IPS DF 6.9 (cell line): ENCODE measurements at places on chromosomes 5 and 9.

DNA sequence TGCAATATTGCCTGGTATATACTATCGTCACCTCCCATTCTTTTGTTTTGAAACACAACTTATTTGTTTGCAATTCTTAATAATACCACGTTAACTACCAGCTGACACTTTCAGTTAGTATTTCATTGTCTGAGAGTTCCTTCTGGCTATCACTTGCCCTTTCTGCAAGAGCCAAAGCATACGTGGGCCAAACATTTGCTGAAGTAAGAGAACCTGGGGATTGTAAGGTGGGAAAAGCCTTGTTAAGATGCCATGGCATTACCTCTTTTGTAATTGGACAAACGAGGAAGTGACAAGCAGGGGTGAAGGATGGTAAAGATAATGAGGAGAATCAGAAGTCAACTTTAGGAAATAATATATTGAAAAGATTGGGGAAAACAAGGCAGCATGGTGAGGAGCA, 47.7 kb downstream of the FYB1 start:
- no peaks in the 10 kb centered on the region for H3K4me1 ChIP-seq
- H3K27ac ChIP-seq: no peak overlapping the region
- H3K36me3 ChIP-seq: no peaks in the 10 kb centered on the region
- H3K4me3 ChIP-seq: no peak overlapping the region
- no peaks in the 10 kb centered on the region for H3K27me3 ChIP-seq

DNA sequence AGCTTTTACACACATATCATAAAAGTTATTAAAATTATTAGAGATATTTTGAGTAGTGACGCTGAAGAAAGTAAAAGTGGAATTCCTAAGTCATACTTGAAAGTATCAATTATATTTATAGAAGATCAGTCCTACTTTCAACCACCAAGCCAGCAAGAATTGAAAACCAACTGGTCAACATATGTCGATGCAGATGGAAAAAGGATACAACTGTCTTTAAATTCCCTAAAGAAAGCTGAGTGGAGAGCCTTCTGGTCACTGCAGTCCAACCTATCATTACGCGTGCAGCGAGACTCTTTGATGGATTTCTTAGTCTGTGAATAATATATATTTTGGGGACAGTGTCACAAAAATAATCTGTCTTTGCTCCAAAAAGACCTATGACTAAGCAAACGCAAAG, 15.3 kb downstream of the MEF2C start:
- H3K4me1 ChIP-seq: no peaks in the 10 kb centered on the region
- H3K4me3 ChIP-seq: no peak overlapping the region
- DNase-seq: no peak
- H3K36me3 ChIP-seq: no peaks in the 10 kb centered on the region
- no peaks in the 10 kb centered on the region for H3K27me3 ChIP-seq
- no peak overlapping the region for H3K27ac ChIP-seq

- H3K4me3 ChIP-seq: no peak overlapping the region
- no peak overlapping the region for H3K27ac ChIP-seq
- no peak for DNase-seq
- H3K4me1 ChIP-seq: no peaks in the 10 kb centered on the region
- H3K36me3 ChIP-seq: no peaks in the 10 kb centered on the region
- H3K27me3 ChIP-seq: no peaks in the 10 kb centered on the region
Observed at GRCh38 chr5:53350991-53351770, 129.2 kb upstream of the FST start.

DNA sequence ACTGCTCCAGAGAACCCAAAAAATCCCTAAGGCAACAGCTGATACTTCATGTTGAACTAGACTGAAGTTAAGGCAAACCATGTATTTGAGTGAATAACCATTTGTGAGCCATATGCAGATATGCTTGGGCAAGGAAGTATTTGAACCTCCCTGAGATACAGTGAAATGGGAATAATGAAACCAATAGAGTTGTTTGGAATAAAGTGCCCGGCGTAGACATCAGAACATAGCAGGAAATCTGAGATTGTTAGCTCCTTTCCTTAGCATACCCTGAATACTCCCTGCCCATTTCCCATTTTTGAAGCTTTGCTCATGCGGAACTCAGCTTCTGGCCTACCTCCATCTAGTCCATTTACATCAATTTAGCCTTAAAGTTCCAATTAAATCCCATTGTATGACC, 611.9 kb downstream of the EFNA5 start:
- no peak overlapping the region for H3K27ac ChIP-seq
- H3K4me1 ChIP-seq: no peaks in the 10 kb centered on the region
- H3K4me3 ChIP-seq: no peak overlapping the region
- H3K36me3 ChIP-seq: no peaks in the 10 kb centered on the region
- no peaks in the 10 kb centered on the region for H3K27me3 ChIP-seq
- DNase-seq: no peak

GRCh38 chr5:171310212-171310818, 1.3 kb downstream of the TLX3 start:
- no peak for DNase-seq
- peaks cover 95% of the 10 kb centered on the region for H3K27me3 ChIP-seq
- H3K27ac ChIP-seq: no peak overlapping the region
- no peak overlapping the region; the same call in 1 of the 2 replicates for H3K4me3 ChIP-seq

- no peaks in the 10 kb centered on the region for H3K36me3 ChIP-seq
- H3K27ac ChIP-seq: no peak overlapping the region
- no peak for DNase-seq
- no peaks in the 10 kb centered on the region for H3K27me3 ChIP-seq
- no peak overlapping the region for H3K4me3 ChIP-seq
- 0 out of 2 replicates have a peak, but pooled peaks cover 2% of the 10 kb centered on the region for H3K4me1 ChIP-seq
Observed at GRCh38 chr5:169964246-169964645, 16.0 kb downstream of the INSYN2B start.

- no peak overlapping the region for H3K4me3 ChIP-seq
- H3K27me3 ChIP-seq: no peaks in the 10 kb centered on the region
- H3K4me1 ChIP-seq: no peaks in the 10 kb centered on the region
Observed at GRCh38 chr5:67518227-67518626, 321.6 kb upstream of the CD180 start.

GRCh38 chr5:144089401-144090021, 80.9 kb downstream of the YIPF5 start:
- H3K4me1 ChIP-seq: no peaks in the 10 kb centered on the region
- no peak for DNase-seq
- H3K4me3 ChIP-seq: no peak overlapping the region
- no peaks in the 10 kb centered on the region for H3K36me3 ChIP-seq
- H3K27ac ChIP-seq: no peak overlapping the region
- peaks cover 16% of the 10 kb centered on the region; the same call in 1 of the 2 replicates for H3K27me3 ChIP-seq

DNA sequence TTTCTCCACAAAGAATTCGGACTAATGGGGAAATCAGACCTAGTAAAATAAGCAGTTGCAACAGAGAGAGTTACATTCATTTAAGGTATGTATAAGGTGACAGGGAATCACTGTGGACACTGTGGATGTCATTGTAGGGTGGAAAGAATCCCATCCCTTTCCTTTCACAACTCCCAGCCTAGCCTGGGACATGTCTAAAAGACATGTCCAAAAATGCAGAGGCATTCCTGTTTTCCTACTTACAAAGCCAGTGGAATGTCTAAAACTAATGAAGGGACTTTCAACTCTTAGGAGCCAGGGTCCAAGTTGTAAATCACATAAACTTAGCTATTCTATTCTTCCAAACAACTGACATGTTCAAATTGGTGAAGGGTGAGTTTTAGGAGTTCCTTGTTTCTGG, 511.0 kb downstream of the PRELID2 start:
- no peak overlapping the region for H3K27ac ChIP-seq
- no peaks in the 10 kb centered on the region for H3K36me3 ChIP-seq
- H3K4me3 ChIP-seq: no peak overlapping the region
- no peak for DNase-seq
- H3K27me3 ChIP-seq: no peaks in the 10 kb centered on the region
